Activated T-cell treated with anti-CD3 and anti-CD28 coated beads for 1 hour (primary cell): ENCODE measurements at places on chromosomes 6 and 20.

DNA sequence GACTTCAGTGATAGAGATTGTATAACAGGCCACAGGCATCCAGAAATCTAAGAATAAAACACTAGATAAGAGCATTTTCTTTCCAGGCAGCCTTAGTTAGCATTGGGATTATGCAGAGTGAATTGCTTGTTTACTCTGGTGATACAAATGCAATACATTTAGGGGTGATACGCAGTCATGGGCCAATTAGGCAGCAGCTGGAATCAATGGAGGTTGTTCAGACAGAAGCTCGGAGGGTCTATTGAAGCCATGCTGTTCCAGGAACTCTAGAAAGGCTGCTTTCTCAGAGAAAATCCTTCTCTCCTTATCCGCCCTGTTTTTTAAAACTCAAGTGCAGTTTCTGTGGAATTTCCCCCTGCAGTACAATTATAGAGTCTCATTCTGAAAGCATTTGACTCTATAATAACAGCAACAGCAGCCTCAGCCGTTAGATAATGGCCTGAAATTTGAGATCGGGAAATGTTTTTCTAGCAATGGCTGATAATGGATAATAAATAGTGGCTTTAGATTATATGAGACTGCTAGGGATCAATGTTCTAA is 364.3 kb upstream of the HS3ST5 start:
- DNase-seq = no peak

- DNase-seq = no peak
Observed at GRCh38 chr6:3946778-3947177, 97.6 kb downstream of the FAM50B start.

- no peak for DNase-seq
Observed at GRCh38 chr20:20293691-20294385, 74.1 kb upstream of the INSM1 start.

GRCh38 chr6:82183642-82184282 is 63.8 kb downstream of the IBTK start:
- DNase-seq = no peak

GRCh38 chr6:129789974-129790373 is 71.1 kb downstream of the TMEM244 start:
- no peak for DNase-seq

DNA sequence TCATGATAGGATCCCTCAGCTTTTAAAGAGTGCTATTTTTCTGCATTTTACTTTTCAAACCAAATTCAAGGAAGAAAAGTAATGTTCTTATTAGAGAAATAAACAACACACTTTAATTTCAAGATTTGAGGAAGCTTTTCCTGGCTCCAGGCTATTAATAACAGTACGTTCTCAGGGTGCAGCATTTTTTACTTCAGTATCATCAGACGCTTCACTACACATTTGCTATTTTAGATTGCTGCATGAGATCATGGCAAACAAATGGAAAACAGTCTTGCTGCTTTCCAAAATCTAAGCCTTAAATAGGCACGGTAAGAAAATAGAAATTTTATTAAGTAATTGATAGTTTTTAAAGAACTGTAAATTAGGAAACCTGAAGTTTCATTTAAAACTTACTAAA is 253.6 kb upstream of the EXOC2 start:
- no peak for DNase-seq
